ENCODE measurements at places on chromosomes 7 and 10.

DNA sequence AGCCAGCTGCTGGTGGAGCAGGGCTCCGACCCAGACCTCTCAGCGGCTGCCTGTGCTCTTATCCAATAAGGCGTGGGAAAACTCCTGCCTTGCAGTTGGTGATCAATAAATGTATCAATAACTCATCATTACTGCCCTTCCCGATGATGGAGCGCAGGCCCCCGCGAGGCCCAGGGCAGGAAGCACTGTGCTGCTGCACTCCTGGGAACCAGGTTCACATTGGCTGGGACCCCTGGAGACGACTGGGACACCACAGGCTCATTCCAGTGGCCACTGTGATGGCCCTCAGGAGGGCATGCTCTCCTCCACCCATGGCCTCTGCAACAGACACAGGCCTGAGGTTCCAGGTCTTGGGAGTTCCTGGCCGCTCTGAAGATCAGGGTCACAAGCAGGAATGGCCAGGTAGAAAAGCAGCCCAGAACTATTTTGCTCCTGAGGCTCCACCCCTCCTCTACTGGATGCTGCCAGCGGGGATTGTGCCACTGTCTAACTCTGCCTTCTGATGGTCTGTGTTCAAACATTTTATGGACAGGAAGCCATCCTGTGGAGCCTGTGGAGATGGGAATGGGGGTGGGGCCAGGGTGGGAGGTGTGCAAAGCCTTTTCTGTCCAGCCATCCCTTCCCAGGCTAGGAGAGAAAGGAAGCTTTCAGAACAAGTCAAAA is 287.4 kb upstream of the ZMIZ1 start:
- no peak for DNase-seq

GRCh38 chr7:94621120-94621519 is 34.8 kb downstream of the SGCE start:
- DNase-seq: no peak

DNA sequence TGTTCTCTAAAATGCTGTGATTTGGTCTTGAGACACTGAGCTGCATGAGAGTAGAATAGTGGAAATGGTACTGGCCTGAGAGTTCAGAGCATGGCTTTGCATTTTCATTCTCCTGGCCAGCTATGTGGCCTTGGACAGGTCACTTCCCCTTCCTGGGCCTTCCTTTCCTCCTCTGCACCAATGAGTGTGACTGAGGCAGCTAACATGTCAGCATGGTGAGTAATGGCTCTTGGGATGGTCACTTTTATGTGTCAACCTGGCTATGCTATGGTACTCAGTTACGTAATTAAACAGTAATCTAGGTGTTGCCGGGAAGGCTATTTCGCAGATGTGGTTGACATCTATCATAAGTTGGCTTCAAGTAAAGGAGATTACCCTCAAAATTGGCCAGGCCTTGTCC is 109.3 kb downstream of the RTKN2 start:
- no peak for DNase-seq

GRCh38 chr7:64869121-64869725 is 33.9 kb upstream of the ZNF273 start:
- DNase-seq: no peak

DNA sequence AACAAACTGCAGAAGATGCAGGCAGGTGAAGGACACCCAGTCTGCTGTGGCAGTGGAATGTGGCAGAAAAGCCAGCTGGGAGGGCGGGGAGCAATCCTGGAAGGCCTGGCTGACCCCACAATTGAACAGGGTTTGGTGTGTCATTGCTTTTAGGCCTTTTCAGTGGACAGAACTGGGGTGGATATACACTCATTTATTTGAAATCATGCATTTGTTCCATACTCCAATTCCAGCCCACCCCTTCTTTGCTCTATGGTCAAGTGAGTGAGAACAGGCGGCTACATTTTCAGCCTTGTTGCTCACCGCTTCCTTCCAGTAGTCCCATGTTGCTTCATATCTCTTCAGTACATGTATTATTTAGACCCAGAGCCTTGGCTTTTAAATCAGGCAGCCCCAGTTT is 39.8 kb downstream of the PTPN12 start:
- no peak for DNase-seq

DNA sequence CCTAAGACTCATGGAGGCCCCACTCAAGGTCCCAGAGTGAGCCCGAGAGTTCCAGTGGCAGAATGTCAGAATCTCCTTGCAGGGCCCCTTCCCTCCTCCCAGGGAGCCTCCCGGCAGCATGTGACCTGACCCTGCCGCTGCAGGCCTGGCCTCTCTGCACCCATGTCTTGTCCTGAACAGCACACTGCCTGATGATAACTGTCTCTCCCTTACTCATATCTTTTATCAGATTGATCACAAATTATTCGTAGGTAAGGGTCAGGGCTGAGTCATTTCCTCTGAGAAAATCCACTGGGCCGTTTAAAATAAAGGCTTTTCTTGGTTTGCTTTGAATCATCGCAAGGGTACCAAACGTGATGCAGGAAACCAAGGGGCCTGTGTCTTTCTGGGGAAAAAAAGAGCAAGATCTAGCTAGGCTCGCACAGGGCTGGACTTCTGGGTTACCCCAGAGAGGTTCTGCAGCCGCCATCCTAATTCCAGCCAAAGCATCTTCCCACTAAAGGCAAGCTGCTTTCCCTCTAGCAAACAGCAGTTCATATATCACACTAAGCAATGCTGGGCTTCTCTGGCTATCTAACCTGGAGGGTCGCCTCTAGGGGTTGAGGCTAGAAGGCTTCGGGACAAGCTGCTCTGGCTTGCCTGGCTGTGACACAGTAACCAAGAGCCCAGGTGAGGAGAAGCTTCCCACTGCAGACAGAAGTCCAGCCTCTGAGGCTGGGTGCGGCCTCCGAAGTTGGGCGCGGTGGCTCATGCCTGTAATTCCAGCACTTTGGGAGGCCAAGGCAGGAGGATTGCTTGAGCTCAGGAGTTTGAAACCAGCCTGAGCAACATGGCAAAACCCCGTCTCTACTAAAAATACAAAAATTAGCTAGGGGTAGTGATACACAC is 104.9 kb downstream of the SPDYE5 start:
- peak; percentile 48 for DNase-seq

- DNase-seq: no peak
Measured at GRCh38 chr10:129048513-129048912, 418.5 kb upstream of the MGMT start.

GRCh38 chr10:282294-283139 is 147.3 kb downstream of the ZMYND11 start:
- no peak for DNase-seq

DNA sequence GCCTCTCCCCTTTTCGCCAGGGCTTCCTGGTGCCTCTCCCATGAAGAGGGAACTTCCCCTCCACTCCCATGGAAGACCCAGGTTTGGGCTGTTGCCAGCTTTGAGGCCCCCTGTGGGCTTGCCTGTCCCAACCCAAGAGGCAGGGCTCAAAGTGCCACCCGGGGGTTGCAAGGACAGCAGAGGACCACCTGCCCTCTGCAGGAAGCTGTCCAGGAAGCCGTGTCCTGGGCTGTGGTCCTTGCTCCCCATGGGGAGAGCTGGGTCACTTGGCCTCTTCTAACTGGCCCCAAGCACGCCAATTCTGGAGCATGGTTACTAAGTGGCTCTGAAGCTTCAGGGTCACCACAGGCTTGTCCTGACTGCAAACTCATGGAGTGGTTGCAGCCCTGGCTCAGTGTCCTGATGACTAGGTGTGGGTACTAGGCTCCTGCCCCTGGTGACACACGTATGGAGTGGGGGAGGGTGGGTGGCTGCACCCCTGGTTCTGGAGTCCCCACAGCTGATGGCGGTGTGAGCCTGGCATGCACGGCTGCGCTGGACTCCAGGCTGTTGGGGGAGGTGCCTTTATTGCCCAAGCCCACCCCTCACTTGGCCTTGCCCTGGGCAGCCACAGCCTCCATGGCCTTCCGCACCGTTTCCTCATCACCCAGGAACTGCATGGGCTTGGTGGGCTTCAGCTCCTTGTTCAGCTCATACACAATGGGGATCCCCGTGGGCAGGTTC is 3.0 kb downstream of the PGAM2 start:
- no peak for DNase-seq

GRCh38 chr10:71782221-71782916 is 9.0 kb upstream of the VSIR start:
- DNase-seq: no peak

DNA sequence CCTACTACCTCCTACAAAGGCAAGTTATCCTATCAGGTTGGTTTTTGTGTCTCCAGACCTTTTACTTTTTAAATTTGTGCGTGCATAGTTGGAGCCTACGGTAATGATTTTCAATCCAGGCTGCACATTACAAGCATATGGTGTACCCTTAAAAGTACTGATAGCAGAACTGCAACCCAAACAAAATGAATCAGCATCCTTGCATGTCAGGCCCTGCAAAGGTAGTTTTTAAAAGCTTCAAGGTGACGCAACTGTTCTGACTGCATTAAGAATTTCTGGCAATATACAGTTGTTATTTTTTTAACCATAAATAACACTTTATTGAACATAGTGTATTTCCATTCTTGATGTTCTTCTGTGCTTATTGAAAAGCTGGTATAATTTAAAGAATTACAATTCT is 28.9 kb downstream of the GNAT3 start:
- DNase-seq: no peak

GRCh38 chr7:74231232-74231590 is 21.4 kb downstream of the LAT2 start:
- no peak for DNase-seq

DNA sequence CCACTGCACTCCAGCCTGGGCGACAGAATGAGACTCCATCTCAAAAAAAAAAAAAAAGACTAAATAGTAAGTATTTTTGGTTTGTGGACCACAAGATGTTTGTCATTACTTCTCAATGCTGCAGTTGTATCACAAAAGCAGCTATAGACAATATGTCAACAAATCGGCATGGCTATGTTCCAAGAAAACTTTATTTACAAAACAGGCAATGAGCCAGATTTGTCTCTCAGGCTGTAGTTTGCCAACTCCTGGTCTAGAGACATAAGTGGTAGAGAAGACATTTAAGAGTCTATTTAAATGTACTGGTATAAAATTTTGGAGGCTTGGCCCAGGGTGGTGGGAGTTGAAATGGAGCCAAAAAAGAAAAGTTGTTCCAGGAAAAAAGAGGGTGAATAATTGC is 185.8 kb downstream of the SORCS1 start:
- DNase-seq: no peak

DNA sequence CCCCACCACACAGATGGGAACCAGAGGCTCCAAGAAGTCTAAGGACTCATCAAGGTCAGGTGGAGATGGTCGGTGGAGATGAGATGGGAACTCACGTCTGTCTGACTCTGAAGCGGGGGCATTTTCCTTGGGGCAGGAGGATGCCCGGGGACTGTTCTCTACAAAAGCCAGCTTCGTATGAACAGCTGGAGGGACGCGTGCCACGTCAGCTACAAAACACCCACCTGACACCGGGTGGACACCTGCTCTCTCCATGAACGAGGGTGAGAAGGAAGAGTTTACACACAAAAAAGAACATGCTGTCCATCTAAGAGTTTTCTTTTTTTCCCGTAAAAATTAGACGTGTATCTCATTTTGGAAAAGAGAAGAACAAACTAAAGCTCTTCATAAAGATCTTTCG is 47.7 kb downstream of the C10orf143 start:
- no peak for DNase-seq

- no peak for DNase-seq
Measured at GRCh38 chr7:18290223-18290622, 205.3 kb upstream of the HDAC9 start.

DNA sequence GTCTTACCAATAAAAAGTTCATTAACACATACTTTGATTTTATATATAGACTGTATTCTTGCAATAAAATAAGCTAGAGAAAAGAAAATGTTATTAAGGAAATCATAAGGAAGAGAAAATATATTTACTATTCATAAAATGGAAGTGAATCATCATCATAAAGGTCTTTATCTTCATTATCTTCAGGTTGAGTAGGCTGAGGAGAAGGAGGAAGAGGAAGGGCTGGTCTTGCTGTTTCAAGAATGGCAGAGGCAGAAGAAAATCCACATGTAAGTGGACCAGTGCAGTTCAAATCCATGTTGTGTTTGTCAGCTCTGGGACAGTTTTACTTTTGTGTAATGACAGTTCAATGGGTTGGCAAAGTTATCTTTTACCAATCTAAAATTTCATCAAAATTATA is 609.1 kb upstream of the ANKRD30A start:
- DNase-seq: no peak

DNA sequence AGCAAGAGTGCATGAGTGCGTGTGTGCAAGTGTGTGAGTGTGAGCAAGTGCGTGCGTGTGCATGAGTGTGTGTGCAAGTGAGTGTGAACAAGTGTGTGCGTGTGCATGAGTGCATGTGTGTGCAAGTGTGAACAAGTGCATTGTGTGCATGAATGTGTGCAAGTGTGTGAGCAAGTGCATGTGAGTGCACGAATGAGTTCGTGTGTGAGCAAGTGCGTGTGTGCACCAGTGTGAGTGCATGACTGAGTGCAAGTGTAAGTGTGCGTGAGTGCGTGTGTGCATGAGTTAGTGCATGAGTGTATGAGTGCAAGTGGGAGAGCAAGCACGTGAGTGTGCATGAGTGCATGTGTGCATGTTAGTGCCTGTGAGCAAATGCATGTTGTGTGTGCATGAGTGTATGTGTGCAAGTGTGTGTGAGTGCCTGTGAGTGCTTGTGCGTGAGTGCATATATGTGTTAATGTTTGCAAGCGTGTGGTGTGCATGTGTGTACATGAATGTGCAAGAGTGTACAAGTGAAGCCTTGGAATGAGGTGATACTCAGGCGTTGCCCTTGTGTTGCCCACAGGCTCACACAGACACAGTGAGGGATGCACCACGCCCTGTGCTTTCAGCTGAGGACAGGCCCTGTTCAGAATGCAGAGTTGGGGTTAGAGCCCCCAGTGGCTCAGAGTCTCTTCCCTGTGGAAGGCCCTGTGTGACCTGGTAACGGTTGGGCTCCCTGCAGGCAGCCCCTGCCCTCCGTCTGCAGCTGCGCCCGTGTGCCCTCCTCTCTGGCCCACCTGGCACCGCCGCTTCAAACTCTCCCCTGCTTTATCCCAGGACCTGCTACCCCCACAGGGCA is 97.1 kb downstream of the NKX6-2 start:
- DNase-seq: no peak

DNA sequence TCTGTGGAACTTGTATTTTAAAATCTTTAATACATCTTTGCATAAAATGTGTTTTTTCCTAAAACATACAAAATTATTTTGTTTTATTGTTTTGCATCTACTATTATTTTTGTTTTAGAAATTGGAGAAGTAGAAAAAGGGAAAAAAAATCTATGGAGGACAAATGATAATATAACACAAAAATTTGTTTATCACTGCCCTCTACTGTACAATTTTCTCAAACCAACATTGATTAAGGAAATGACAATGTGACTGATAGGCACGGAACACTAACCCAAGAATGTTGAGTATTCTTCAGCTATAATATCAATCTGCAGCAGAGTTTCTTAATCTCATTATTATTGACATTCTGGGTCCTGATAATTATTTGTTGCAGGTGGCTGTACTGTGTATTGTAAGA is 9.5 kb upstream of the ING3 start:
- DNase-seq: peak; percentile 64
